ENCODE measurements at places on chromosomes 5 and 9.

GRCh38 chr5:153470736-153471135, 19.7 kb upstream of the GRIA1 start:
- no peak for DNase-seq

DNA sequence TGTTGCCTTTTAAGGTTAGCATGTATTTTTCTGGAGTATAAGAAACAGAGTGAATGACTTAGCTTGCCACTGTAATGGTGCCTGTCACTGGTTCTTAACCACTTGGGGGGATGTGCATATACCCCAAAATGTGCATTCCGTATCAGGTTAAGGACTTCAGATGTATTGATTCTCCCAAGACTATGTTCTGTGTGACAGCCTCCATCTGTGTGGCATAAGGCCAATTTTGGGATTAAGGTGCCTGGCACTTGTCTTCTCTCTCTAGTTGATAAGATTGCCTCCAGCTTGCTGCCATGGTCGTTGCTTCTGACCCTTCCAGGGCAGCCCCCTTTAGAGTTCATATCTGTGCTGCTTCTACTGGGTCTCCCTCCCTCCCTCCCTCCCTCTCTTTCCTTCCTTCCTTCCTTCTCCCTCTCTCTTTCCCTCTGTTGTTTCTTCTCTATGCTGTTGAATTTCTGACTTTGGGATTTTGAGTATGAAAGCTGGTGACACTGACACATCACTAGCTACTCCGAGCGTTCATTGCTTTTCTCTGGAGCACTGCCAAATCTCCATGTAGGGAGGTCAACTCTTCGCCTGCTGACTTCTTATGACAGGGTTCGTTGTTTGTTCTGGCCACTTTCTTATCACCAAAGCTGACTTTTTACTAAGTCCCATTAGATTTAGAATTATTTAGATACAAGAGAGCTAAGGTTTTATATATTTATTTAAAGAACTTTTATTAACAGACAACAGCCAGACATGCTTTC, 31.0 kb downstream of the TNFAIP8 start:
- no peak for DNase-seq

DNA sequence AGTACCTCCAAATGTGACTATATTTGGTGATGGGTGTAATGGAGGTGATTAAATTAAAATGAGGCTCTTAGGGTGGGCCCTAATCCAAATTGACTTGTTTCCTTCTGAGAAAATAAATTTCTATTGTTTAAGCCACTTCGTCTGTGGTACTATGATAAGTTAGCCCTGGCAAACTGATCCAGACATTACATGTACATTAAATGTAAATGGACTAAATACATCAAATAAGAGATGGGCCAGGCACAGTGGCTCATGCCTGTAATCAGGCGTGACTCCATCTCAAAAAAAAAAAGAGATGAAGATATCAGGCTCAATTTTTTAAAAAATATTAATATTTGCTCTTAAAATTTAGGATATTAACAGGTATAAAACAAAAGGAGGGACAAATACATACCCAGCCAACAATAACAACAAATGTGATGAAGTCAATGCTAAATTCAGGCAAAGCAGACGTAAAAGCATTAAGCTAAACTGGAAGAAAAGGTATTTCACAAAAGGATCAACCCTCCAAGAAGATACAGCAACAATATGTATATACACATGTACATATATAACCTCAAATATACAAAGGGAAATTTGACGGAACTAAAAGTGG, 5.5 kb upstream of the OR2V1 start:
- DNase-seq = no peak

GRCh38 chr5:1508659-1509290, 15.0 kb downstream of the LPCAT1 start:
- no peak for DNase-seq

- no peak for DNase-seq
Measured at GRCh38 chr5:14325369-14325768, 182.2 kb downstream of the TRIO start.

DNA sequence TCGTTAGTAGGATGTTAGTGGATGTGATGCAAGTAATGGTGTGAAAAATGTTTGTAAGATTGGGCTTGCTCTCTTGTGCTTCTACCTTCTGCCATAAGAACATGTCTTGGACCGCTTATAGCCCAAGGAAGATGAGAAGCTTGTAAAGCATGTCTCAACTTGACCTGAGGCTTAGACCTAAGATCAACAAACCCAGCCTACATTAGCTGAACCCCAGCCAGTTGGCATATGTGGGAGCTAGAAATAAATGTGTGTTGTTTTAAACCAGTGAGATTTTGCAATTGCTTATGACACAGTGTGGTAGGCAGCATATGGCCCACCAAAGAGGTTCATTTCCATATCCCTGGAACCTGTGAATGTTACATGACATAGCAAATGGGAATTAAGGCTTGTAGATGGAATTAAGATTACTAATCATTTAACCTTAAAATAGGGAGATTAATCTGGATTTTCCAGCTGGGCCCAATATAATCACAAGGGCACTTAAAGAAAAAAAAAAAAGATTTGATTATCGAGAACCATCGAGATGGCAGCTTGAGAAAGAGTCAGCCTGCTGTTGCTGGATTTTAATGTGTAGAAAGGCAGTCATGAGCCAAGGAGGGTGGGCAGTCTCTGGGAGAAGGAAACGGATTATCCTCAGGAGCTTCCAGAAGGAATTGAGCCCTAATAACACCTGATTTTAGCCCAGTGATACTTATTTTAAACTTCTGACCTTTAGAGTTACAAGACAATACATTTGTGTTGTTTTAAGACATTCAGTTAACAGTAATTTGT, 27.3 kb upstream of the EDIL3 start:
- DNase-seq = no peak

DNA sequence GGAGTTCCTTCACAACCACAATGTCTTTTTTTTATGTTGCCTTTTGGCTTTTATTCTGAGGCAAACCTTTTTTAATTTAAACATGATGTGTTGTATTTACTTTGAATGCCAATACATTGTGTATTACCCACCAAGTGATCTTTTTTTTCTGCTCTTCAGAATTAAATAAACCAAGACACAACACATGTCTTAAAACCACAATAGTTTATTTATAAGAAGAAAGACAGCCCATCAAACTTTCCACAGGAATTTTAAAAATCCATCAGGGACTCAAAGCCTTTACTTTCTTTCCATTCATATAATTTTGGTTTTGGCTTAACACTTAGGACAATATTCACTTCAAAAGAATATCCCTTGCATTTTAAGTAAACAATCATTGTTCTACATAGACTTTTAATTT, 321.8 kb upstream of the MEF2C start:
- no peak for DNase-seq

- no peak for DNase-seq
Measured at GRCh38 chr5:102762095-102762534, 7.0 kb downstream of the PAM start.

DNA sequence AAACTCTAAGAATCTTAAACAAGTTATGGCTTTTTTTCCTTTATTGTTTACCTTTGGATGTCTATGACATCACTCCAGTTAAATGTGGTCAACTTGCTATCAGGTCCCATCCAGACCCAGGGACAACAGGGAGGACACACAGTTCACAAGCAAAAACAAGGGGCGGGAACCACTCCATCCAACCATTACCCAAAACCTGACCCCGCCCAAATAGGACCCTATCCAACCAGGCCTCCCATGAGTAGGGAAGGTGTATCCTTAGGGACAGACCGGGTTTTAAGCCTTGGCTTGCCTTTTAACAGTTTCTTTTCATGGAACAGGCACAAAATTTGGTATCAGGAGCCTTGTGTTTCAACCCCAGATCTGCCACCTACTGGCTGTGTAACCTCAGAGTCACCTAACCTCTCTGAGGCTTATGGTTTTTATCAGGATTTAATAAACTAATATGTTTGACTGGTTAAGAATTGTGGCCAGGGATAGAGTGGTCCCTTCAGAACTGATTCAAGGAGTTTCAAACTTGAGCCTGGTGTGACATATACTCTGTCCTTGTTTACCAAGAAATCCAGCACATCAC, 127.7 kb upstream of the RAD23B start:
- no peak for DNase-seq

- no peak for DNase-seq
Measured at GRCh38 chr9:4059437-4059836, 240.4 kb downstream of the GLIS3 start.

GRCh38 chr5:10933121-10933520, 172.1 kb upstream of the DAP start:
- no peak for DNase-seq

GRCh38 chr9:16515207-16515606, 355.3 kb downstream of the BNC2 start:
- DNase-seq = no peak

DNA sequence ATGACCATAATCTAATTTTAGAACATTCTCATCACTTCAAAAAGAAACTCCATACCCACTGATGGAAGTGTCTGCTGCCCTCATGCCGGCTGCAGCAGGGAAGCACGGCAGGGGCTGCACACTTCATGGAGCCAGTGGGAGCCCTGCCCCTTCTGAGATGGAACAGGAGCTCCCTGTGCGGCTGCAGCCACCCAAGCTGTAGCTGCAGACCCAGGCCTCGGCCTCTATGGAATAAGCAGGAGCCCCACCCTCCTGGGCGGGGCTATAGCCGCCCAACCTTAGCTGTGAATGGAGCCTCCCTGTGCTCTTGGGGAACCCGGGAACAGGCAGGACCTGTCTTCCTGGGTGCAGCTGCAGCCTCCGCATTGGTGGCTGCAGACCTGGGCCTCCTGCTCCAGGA, 128.5 kb downstream of the NUDT12 start:
- DNase-seq = no peak

GRCh38 chr9:127021664-127022363, 100.6 kb downstream of the ANGPTL2 start:
- no peak for DNase-seq

DNA sequence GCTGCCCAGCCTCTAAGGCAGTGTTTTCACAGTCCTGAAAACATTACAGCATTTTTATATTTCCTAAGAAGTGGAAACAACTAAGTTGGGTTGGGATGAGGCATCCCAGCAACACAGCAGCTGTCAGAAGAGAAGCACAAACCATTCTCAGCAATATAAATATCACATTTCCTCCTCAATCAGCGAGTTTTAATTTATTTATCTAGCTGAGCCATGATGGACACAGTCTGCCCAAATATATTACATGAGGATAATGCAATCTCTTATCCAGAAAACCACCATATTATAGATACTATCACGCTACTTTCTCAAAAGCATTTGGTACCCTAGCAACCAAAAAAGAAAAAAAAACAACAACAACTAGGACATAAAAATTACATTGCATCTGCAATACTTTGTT, 158.5 kb downstream of the FSTL4 start:
- no peak for DNase-seq

GRCh38 chr5:59917121-59917520, 23.6 kb upstream of the PDE4D start:
- no peak for DNase-seq

GRCh38 chr9:122070728-122071515, 22.2 kb downstream of the TTLL11 start:
- no peak for DNase-seq

DNA sequence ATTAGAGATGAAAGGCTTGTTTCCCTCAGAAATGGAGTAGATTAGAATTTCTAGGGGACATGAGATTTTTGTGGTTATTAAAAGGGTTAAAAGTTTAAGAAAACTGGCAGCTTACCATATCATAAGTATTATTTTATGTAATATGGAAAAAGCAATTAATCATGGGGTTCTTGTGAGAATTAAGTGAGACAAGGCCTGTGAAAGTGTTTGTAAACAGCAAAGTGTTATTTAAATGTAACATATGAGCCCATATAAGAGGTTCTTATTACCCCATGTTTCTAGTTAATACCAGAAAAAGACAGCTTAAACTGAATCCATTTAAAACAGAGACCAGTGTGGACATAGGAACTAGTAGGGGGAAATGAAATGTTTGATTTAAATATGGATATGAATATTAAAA, 241.1 kb upstream of the PIK3R1 start:
- no peak for DNase-seq

DNA sequence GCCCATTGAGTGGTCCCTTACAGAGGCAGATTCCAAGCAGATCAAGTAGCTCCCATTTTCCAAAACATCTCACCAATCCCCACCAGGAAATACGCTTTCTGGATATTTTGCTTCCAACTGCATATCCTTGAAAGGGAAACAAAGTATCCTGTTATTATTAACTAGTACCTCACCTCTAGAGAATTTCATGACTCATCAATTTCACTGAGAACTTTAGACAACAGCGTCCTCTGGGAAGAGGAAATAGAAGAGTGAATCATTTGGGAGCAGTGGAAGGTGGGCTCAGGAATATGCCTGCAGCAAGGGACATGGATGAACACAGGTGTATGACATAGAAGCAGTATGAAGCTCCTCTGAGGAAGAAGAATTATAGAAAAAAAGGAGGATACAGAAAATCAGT, 186.7 kb downstream of the MARCHF11 start:
- DNase-seq = no peak

DNA sequence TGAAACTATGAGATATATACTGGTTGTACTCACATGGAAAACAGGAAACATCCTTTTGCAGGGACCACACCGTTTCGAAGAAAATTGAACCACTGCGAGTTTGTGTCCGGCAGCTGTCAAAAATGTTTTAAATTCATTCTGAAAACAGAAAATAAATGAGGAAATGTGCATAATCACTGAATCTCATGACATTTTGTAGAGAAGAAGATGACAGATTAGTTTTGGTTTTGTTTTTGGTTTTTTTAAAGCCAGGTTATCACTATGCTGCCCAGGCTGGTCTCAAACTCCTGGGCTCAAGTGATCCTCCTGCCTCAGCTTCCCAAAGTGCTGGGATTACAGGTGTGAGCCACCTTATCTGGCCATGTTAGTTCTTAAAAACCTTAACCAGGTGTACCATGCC, 3.5 kb downstream of the TXNDC8 start:
- DNase-seq = no peak

- DNase-seq = no peak
Measured at GRCh38 chr9:136021171-136021871, 60.1 kb upstream of the UBAC1 start.

DNA sequence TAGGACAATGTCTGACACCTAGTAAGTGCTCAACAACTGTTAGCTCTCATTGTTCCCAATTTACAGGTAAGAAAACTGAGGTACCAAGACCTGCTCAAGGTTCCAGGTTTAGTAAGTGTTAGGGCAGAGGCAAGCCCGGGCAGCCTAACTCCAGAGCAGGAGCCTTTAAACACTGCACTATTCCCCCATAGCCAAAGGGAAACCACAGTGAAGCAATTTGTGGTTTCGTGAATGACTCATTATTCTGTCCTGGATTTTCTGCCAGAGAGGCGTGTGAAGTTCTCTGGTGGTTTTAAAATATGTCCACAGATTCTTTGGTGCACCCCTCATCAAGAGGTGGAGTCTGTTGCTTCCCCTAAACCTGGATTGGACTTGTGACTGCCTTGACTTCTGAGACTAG, 1.0 kb upstream of the MCC start:
- no peak for DNase-seq

GRCh38 chr9:120755810-120756434, 37.3 kb downstream of the FBXW2 start:
- DNase-seq = peak; percentile 83
